ENCODE measurements at places on chromosomes 16 and 17.

- no peak for DNase-seq
These were observed 94.3 kb downstream of the C17orf67 start for GRCh38 chr17:56739376-56739775.

- DNase-seq = no peak
These were observed 18.8 kb upstream of the TMEM220 start for GRCh38 chr17:10748531-10749181.

DNA sequence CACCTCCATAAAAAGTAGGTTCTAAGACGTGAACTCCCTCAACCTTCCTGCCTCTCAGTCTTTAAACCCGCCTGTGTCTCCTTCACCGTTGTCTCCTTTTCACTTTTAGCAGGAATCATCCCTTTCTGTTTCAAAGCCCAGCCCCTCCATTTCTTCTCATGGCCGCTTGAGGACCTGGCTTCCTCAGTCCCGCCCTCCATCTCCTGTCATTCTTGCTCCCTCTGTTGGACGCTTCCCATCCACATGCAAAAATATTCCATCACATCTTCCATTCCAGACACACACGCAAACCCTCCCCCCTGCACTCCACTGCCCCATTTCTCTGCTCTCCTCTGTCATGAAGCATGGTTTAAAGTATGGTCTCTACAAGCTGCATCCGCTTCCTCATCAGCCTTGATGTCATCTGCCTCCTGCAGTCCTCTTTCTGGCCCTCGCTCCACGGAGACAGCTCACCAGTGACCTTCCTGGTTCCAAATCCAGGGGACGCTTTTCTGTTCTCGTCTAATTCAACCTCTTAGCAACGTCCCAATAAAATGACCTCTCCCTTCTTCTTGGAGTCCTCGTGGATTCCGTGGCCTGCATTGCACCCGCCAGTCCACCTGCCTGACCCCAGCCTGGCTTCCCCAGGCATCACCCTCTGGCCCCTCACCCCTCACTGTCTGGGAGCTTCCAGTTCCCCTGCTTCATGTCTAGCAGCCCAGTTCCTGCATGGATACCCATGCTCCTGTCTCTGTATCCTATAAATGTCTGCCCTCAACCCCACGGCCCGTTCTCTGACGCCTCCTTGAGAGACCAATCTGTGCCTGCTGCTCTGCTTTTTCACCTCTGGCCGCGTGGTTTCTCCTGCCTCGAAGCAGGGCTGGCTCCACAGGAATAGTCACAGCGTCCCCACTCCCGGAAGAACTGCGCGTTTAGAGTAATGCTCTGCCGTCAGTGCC is 26.2 kb downstream of the ANKRD40 start:
- peak; percentile 29 for DNase-seq

- no peak for DNase-seq
These were observed 62.4 kb downstream of the VMP1 start for GRCh38 chr17:59769887-59770286.

DNA sequence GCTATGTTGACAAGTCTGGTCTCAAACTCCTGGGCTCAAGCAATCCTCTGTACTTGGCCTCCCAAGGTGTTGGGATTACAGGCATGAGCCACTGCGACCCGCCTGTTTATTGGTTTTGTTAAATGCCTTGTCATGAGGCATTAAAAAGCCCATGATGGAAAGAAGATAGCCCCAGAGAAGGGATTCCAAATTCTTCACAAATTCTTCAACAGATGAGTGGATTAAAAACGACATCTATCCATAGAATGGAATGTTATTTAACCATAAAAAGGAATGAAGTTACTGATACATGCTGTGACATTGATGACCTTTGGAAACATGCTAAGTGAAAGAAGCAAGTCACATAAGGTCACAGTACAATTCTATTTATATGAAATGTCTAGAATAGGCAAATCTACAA is 4.7 kb downstream of the SGF29 start:
- DNase-seq = no peak

GRCh38 chr16:67386861-67387455 is 6.3 kb downstream of the TPPP3 start:
- no peak for DNase-seq

GRCh38 chr17:40515491-40516041 is 14.1 kb upstream of the TNS4 start:
- DNase-seq = no peak

GRCh38 chr17:31533546-31534155 is 142.2 kb downstream of the RAB11FIP4 start:
- DNase-seq = no peak

DNA sequence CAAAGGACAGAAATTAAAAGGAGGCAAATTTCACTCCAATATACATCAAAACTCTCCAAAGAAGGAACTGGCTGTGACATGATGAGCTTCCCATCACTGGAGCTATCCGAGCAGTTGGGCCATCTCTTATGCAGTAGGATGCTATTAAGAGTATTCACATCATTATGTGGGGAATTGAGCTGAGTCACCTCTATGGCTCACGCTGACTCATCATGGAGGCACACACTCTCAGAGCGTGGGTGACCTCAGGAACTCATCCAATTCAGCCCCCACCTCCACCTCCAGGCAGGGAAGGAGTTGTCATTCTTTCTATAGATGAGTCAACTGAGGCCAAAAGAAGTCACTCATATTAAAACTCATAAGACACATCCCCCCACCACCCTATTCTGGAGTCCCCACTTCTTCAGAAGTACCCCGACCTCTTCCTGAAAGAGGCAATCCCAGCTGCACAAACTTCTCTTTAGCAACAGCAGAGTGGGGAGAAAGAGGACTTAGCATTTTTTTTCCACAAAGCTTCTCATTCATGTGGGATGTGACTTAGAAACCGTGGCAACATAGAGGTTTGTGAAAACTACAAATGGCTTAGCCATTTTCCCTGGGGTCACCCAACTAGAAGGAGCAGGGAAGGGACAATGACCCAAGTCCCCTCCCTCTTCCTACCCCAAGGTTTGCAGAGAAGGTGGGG is 32.5 kb downstream of the ABCC12 start:
- peak; percentile 64 for DNase-seq
